NCI-H1436 treated with DMSO at 0.1 percent for 48 hours (cell line): ENCODE measurements at places on chromosomes 1 and 21.

DNA sequence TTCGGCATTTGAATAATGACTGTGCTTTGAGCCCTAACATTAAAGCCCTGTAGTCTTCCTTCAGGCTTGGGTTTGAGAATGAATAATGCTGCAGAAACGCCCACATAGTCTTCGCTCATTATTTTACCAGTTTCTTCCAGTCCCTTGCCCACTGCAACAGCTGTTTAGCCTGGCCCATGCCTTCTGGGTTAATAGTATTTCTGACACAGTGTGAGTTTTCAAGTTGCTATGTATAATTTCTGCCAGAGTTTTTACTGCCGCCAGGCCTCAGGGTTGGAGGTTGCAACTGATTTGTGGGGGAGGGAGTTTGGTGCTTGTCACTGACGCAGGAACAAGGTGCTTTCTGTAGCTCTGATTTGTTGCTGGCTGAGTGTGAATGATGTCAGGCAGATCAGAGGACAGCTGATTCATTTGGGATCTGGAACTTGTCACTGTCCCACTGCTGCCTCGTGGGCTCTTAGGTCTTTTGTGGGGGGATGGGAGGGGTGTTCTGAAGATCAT is 109.8 kb downstream of the MAST2 start:
- no peak for DNase-seq

DNA sequence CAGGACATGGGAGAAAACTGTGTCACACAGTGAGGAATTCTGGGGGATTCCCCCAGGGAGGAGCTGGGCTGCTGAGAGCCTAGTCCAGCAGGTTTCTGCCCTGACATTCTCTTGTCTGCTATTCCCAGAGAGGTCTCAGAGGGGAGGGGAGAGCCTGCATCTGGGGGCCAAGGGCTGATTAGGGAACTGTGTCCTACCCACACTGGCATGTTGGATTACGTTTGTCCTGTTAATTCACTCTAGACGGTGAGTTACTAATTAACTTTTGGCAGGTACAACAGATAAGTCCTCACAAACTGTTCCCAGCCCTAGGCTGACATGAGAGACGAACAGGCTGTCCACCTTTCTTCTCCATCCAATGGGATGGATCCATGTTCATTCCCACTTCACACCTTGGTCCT is 2.6 kb upstream of the SH3BGRL3 start:
- no peak for DNase-seq

DNA sequence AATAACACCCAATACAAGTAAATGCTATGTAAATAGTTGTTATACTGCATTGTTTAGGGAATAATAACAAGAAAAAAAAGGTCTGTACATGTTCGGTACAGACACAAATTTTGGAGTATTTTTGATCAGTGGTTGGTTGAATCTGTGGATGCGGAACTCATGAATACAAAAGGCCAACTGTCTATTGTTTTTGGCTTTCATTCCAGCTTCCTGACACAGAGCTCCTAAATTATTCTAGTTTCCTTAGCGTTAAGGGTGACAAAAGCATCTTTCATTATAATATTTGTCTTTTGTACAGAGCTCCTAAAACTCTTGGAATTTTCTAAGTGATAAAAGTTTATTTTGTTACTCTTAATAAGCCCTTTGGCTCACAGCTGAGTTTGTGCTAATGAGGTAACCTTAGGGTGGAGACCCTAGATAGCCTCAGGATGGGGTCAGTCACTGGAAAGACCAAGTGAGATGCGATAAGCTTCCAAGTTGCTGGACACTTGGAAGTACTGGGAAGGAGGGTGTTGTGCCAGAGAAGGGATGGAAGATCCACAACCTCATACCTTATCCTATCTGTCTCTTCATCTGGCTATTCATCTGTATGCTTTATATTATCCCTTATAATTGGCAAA is 57.4 kb upstream of the PRRC2C start:
- DNase-seq, result no peak

DNA sequence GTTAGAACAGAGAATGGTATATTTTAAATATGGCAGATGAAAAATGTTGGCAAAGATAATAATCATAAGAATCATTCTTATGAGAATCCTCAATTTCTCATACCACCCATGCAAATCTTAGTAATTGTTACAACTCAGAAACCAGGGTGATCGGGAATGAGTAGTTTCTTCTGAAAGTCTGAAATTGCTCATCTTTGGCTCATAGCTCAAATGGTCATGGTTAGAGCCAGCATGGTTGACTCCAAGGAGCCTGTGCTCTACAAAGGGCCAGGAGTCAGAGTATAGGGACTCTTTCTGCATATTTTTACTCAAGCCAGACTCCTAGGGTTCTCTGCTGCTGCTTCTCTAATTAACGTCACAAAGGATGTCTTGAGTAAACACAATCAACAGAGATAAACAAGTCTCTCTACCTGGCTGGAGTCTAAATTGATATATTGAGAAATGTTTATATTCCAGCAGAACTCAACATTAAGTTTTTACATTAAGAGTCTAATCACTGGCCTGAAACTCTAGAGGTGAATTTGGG is 1.9 kb upstream of the ETV3 start:
- no peak for DNase-seq

DNA sequence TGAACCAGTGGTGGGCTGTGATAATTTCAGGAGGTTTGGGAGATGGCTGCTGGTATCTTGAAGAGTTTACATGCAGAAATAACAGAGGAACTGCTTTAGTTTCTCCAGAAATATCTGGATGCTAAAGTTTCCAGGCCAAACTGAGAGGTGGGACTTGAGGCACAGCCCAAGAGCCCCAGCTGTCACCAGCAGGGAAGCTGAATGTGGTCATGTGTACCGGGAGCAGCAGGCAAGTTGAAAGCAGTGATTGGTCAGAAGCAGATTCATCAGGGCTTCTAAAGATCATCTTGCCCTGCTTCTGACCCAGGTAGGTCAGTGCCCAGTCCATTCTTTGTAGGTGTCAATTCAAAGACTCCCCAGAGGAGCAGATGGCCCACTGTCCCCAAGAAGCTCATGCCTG is 7.9 kb upstream of the RPTN start:
- DNase-seq, result no peak

DNA sequence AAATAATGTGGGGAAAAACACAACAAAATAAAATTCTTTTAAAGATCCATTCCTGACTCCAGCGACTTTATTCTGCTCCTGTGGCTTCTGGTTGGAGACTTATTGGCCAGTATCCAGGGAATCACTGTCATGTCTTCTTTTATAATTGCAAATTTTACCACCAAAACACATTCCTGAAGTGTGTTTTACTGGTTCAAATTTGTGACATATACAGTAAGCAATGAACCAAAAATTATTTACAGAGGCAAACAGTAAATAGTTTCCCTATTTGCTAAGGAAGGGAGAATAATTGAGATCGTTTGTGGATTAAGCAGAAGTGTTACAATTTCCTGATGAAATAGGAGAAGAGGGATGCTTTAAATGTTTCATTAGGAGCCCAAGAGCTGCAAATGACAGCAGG is 118.7 kb downstream of the ZNF281 start:
- no peak for DNase-seq

- DNase-seq, result no peak
These were observed 461.1 kb downstream of the PTPRU start for GRCh38 chr1:29697391-29697780.

GRCh38 chr21:34557261-34557660 is 45.3 kb upstream of the KCNE1 start:
- DNase-seq, result no peak

GRCh38 chr1:227225715-227226346 is 92.5 kb downstream of the CDC42BPA start:
- DNase-seq, result no peak

GRCh38 chr1:19363536-19364152 is 51.5 kb downstream of the SLC66A1 start:
- no peak for DNase-seq

DNA sequence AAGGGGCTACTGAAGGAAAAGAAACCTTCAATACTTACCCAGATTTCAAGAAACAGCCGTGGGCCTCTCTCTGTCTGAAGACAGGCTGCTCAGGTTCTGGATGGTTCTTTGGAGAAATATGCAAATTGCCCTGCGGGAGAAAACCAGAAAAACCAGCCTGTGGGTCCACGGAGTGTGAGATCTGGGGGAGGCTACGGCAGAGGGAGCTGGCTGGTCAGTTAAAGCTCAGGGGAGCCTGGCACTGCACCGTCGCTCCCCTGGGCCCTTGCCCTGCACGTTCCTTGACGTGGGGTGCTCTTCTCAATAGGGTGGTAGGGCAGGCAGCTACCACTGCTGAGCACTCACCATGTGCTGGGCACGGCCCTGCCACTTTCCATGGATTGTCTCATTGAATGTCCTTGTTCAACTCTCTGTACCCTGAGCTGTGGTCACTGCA is 12.7 kb downstream of the TMCO4 start:
- DNase-seq, result no peak

DNA sequence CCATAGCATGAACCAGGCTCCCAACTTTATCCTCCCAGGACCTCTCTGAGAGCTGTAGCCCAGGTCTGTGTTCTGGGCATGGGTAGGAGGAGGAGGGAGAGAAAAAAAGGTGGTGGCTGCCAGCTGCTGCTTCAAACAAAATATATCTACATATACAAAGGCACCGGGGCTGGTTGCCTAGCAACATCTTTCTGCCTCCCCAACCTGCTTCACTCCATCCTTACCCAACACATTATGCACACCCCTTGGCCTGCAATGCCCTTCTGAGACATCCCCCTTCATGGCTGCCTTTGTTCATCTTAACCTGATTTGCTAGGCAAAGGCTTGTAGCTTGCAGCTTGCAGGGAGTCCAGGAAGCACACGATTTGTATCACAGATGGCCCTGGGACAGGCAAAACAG is 27.2 kb upstream of the ATP1A1 start:
- DNase-seq, result peak; percentile 27

GRCh38 chr1:152179566-152179965 is 20.5 kb upstream of the RPTN start:
- no peak for DNase-seq

DNA sequence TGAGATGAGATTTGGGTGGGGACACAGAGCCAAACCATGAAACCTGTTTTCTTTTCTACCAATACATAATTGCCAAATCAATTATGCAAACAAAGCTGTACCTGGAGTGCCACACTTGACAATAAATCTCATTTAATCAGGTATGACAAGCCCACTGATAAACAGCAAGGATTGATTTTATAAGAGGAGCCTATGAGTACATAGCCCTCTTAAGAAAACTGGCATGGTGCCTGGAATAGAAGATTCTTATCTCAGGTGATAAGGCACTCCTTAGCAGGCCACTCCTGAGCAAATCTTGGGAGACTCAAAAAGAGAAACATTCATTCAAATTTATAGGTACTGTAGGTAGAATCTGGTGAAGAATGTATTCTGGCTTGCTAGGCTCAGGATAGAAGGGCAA is 28.6 kb upstream of the PDE4B start:
- no peak for DNase-seq

- no peak for DNase-seq
These were observed 302.4 kb upstream of the TMPRSS15 start for GRCh38 chr21:18705971-18706370.

DNA sequence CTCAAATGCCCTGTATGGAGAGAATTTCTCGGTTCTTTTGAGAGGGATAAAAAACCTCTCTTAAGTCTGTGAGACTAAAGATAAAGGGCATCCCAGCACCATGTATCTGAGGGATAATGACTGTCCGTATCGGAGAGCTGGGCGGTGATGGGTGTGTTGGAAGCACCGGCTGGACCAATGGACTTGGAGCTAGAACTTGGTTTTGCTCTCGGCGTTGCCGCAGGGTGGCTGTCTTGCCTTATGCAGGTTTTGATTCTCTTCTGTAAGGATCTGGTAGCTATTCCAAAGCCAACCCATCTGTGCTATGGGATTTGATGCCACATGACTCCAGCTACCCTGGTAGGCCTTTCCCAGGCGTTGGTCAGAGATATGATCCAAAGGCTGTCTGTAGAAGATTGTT is 348.8 kb downstream of the KIF26B start:
- no peak for DNase-seq

DNA sequence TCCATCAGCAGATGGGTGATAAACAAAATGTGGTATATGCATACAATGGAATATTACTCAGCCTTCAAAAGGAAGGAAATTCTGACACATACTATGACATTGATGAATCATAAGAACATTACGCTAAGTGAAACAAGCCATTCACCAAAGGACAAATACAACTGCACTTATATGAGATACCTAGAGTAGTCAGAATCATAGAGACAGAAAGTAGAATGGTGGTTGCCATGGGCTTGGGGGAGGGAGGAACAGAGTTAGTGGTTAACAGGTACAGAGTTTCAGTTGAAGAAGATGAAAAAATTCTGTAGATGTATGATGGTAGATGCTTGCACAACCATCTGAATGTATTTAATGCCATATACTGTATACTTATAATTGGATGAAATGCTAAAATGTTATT is 39.1 kb upstream of the KCNK2 start:
- DNase-seq, result no peak

DNA sequence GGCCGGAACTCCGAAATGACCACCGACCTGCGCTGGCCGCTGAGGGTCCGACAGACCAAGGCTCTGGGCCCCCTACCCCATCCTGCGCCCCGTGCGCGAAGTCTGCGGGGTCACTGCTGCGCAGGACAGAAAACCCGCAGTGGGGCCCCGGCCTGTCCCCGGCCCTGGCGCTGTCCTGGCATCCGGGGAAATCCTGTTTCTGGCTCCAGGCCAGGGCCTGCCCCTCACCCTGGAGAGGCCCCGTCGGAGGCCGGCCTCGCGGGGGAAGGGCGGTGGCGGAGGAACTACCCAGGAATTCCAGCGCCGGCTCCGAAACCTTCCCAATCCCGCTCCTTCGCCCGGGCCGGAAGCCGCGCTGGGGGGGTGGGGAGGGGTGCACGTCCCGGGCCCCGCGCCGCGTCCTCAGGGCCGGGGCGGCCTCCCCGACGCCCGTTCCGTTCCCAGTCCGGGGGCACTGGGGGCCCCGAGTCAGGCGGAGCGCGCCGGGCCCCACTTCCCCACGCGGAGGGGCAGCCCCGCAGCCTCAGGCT is 77.0 kb downstream of the MORN1 start:
- DNase-seq, result no peak

DNA sequence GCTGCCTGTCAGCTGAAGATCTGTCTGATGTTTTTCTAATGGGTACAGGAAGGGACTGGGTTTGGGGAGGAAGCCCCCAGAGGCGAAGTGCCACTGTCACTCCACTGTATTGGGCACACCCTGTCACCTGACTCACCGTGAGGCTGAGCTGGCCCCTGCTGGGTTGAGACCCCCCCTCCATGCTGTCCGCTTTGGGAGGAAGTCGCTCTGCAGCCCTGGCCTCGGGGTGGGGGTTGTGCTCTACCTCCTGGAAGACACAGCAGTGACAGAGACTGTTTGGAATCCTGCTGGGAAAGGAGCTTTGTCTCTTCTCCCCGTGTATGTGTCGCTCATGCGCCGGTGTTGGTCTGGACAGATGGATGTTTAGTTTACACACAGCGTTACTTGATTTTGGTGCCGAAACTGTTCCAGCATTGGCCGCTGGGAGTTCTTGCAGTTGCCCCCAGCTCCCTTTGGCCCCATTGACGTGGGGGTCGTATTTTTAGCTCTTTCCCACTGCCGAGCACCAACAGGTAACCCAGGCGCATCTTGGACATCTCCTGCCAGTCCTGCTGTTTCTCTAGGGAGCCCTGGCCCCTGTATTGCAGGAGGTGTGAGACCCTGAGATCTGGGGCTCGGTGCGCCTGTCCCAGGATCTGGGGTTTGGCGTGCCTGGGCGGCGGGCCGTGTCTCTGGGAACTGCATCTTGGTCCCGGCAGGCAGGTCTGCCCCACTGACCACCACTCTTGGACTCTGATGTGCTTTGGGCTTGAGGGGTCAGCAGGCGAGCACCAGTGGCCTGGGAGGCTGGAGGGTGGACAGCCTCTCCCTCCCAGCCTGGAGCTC is 30.3 kb downstream of the SLX9 start:
- no peak for DNase-seq
